ELF-1 (cell line): ENCODE measurements at places on chromosomes 3 and 15.

- DNase-seq, result peak; percentile 65
Measured at GRCh38 chr3:141454906-141455602, 31.8 kb upstream of the RASA2 start.

DNA sequence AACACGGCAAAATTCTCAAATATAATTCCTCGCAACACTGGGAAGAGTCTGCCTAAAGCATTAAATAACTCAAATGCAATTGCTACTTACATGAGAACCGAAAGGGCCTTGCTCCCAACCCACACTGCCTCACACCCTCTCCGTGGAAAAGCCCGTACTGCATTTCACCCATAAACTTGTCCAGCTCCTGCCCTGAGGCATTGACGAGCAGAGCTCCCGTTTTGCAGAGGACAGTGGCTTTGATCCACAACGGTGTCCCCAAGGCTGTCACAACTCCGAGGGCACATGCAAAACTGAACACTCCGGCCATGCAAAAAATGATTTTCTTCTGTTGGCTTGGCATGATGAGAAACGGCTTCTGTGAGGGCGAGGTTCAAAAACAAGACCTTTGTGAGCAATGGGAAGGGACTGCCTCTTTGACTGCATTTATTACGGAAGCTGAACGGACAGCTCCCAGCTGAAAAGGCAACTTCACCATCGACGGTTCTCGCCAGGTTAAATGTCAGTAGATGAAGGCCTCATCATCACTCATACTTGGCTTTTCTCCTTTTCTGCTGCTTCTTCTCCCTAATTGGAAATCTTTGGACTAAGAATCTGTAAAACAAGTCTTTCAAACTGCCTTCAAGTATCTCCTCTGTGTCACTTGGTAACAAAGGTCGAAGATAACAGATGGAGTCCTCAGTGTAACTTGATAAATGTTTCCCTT is at the start of gene CLRN1:
TSS of gene CLRN1 (minus strand) at position 362 of the 706 bp plus-strand sequence. CDS start at position 343, 19 bp downstream.
- DNase-seq, result peak; percentile 23

GRCh38 chr3:129822241-129822640 is 71.3 kb downstream of the TMCC1 start:
- no peak for DNase-seq

DNA sequence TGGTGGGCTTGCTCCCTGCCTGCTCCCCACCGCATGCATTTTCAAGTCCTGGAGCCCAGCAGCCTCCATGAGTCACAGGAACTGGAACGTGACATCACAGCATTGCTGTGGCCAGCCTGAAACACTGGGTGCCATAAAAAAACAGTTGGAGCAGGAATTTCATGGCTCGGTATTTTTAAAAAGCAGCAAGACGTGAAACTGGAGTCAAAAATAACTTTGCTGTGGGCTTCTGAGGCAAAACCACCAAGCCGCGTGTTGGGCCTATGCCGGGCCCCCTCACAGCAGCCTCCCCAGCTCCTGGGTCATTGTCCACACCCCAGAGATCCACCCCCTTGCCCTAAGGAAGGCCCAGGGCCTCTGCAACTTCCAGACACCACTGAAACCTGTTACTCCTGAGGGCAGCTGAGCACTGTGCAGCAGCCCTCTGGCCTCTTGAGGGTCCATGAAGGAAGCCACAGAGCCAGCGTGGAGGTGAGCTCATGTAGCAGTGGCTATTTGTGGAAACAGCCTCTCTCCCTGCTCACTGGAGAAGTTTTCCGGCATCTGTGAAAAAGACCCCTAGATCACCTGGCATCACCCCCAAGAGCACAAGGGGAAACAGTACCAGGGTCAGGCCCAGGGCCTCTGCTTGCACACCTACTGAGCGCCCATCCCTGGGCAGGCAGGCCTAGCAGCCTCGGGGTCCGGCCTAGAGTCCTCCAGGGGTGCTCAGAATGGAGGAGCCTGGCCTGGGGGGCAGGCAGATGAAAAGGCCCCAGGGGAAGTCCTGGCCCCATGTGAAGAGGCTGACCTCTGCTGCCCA is 34.0 kb upstream of the DUSP7 start:
- peak; percentile 55 for DNase-seq

DNA sequence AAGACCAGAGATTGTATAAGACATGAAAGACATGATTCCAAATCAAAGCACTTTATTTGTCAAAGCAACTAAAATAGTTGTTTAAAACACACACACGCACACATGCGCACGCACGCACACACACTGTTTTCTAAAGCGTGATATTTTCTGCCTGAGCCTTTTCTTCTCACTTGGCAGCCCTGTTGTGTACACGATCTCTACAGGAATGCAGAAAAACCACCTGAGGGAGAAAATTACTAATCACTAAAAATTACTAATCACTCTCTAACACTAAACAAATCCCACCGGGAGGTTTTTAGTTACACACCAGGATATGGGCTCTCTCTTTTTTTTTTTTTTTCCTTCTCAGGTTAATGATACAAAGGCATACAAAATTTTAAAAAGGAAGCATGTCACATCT is 160.1 kb upstream of the ATP11B start:
- DNase-seq, result no peak

GRCh38 chr15:73391128-73391872 is 22.5 kb upstream of the HCN4 start:
- DNase-seq, result no peak

DNA sequence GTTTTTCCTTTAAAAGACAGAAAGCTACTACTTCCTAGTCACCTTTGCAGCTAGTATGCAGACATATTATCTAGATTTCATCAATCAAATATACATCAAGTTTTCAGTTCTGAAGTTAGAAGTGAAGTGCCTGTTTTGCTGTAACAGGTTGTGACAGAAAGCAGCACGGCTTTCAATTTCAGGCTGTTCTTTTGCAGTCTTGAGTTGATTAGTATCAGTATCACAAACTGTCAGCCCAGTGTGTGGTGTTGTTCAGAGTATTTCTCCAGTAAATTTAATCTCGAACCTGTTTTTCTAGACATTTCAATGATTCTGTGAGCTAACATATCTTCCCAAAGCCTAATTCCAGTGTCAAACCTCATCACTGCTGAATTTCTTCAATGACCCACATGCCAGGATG is 1050.8 kb downstream of the DIPK2A start:
- DNase-seq, result no peak

DNA sequence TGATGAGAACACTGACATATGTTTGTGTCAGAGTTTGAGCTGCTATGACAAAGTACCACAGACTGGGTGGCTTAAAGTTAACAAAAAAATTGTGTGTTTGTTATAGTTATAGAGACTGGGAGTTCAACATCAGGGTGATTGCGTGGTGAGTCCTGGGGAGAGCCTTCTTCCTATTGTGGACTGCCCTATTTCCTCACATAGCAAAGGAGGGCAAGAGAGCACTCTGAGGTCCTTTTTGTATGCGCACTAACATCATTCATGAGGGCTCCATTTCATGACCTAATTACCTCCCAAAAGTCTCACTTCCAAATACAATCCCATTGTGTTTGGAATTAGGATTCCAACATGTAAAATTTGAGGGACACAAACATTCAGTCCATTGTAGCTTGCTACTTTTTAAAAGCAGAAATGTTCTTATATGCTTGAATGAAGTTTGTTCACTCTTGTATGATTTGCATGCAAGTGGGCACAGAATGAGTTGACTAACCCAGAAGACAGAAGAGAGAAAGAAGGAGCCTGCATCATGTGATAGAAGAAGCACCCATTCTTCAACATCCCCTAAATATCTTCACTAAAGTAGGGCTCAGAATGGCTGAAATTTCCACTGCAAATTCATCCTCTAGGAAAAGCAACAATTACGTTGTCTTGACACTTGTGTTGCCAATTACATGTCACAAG is 18.9 kb upstream of the ALCAM start:
- no peak for DNase-seq
